SIG-M5 (cell line): ENCODE measurements at places on chromosomes 12 and 14.

DNA sequence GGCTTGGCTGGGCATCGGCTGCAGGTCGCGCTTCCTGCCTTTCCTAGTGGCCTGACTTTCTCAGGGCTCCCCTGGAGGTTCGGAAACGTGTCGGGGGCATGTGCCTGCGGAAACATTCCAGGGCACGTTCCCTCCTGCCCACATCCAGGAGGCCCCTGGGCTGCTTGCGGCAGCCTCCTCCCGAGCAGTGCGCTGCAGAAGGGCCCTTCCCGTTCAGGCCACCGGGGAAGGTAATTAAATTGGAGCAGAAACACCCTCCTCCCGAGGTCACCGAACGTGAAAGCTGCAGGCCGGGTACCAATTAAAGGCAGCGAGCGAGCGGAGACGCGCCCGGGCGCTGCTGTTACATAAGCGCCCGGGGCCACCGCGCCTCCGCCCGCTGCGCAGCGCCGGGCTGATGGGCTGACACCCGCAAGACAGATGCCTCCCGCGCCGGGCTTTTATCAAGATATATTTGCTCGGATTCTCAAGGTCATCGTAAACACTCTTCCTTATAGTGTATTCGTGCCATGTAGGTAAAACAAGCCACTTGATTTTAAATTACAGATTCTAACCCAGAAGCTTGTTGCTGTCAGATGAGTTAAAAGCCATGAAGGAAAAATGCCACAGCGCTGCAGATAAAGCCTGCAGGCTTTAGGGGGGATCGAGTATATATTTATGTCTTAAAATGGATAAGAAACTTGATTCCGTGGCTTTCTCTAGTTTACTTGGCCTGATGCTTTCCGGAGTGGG lies 31.4 kb downstream of the SSPN start:
- DNase-seq: no peak

GRCh38 chr12:92574051-92574783 lies 128.6 kb upstream of the PLEKHG7 start:
- no peak for DNase-seq

- DNase-seq: peak; percentile 24
Observed at GRCh38 chr12:110501399-110501751, 536 bp downstream of the VPS29 start.

DNA sequence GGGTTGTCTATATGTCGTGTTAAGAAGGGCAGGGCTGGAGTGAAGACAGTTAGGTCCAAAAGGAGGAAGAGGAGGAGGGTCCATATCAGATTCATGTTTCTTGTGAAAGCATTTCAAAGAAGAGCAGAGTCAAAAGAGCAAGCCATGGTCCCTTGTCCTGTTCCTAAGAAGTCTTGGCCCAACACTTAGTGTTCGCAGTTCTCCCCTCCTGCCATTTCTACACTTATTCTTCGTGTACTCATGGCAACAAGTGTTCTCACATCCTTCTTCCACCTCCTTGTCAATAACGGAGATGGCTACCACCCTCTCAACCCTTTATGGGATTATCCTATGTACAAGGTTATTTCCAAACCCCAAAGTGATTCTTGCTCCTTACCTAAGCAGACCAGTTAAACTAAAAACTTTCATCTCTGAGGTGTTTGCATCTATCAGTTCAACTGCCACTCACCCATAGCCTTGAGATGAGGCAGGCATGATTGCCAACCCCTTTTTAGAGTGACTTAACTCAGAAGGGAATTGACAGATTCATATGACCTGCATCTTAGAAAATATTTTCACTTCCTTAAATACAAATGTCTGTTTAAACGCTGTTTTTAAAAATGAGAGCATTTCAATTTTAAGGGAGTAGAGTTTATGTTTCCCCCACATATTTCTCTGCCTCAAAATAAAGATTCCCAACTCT lies 19.8 kb upstream of the RNASE2 start:
- no peak for DNase-seq

GRCh38 chr12:4114986-4115385 lies 158.6 kb upstream of the CCND2 start:
- no peak for DNase-seq
